ENCODE measurements at places on chromosomes 3 and 15.

DNA sequence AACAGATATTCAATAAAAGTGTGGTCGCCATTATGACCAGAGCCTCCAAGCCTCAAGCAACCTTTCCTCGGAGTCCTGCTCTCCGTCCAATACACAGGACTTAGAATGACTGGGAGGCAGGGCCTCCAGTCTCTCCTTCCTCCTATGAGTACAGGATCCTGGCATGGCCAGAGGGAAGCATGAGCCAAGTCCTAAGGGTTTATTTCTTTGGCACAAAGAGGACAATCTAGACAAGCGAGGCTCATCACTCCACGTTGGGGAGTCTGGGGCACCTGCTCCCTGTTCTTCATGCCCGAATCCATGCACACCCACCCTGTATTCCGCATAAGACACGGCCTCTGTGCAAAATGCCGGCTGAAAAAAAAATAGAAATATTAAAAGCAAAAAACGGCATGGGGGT lies 6.8 kb downstream of the PRRT3 start:
- no peak for DNase-seq

GRCh38 chr15:51161491-51162220 lies 67.0 kb upstream of the TNFAIP8L3 start:
- no peak for DNase-seq

GRCh38 chr3:145798007-145798406 lies 363.0 kb downstream of the PLOD2 start:
- DNase-seq: no peak

- DNase-seq: no peak
Observed at GRCh38 chr15:47682661-47683060, 34.6 kb upstream of the SEMA6D start.

DNA sequence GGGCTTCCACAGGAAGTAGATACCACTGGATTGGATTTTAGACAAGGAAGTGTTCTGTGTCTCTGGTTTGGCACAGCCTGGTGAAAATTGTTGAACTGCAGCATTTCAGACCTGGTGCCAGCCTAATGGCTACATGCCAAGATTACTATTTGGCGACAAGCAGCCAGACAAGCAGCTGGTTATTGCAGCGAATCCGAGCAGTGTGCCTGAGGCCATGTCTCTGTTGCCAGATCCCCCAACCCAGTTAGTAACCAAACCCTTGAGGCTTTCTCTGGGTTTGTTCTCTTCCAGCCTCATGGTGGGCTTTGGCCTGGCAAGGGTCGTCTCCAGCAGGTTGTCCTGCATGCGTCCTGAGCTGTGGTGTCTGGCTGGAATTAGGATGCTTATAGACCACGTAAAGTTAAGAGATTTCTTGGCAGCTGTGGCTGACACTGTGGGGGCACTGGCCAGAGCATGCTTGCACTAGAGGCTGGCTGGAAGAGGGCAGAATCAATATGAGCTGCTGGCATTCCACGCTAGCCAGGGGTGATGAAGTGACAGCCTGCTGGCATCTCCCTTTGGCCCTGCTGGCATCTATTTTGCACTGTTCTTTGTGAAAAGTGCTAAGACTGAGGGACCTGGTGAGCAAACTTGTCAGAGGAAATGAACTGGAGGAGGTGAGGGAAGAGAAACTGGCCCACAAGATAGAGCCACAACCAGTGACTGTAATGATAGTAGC lies 172.6 kb downstream of the RBMS3 start:
- DNase-seq: no peak

DNA sequence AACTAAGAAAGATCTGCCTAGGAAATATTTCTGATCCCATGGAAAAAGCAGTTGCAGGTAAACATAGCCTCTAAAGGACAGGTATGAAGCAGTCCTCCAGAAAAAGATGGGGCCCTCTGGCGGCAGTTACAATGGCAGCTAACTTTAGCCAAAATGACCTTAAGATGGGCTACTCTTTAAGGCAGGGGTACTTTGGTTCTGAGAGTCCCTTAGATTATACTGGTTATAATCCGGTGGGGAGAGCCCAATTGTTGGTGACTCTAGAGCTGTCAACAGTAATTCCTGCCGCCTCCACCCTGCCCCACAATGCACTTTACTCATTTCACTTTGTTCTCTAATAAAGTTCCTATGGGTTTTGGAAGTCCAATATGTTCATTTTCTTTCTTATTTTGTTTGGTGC lies 412.8 kb upstream of the WNT5A start:
- no peak for DNase-seq

- no peak for DNase-seq
Observed at GRCh38 chr3:38140326-38141172, 2.1 kb downstream of the MYD88 start.

GRCh38 chr3:146275476-146275875 lies 24.6 kb upstream of the PLSCR4 start:
- no peak for DNase-seq

DNA sequence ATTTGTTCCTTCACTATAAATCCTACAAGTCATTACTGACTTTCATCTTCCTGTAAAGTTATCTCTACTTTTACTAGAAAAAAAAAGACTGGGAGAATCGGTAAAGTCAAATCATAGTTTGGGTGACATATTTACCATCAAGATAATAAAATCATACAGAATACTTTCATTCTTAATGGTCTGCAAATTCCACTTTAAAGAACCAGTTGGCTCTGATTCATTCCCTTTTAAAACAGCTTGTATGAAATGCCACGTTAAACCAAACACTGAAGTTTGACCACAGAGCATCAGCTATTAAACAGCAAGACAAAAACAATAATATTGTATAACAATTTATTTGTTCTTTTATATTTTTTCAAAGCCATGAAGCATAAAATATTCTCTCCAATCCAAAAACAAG lies 100.7 kb downstream of the FBN1 start:
- no peak for DNase-seq

- no peak for DNase-seq
Observed at GRCh38 chr15:68126396-68126795, 72.3 kb downstream of the PIAS1 start.

- DNase-seq: no peak
Observed at GRCh38 chr3:5095886-5096285, 26.2 kb upstream of the ARL8B start.

DNA sequence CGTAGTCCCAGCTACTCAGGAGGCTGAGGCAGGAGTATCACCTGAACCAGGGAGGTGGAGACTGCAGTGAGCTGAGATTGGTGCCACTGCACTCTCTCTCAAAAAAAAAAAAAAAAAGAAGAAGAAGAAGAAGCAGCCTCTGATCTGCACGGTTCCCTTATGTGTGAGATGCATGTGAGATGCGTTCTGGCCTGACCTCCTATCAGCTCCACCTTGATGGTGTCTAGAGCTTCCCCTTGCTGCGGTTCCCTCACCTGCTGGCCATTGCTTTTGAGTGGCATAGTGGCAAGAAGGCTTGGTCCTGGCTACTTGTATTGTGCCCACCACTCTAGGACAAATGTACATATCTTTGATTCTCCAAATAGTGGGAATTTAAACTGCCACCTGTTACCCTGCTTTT lies 49.4 kb upstream of the CFAP161 start:
- DNase-seq: no peak

GRCh38 chr3:71801986-71802385 lies 17.0 kb upstream of the PROK2 start:
- DNase-seq: no peak

DNA sequence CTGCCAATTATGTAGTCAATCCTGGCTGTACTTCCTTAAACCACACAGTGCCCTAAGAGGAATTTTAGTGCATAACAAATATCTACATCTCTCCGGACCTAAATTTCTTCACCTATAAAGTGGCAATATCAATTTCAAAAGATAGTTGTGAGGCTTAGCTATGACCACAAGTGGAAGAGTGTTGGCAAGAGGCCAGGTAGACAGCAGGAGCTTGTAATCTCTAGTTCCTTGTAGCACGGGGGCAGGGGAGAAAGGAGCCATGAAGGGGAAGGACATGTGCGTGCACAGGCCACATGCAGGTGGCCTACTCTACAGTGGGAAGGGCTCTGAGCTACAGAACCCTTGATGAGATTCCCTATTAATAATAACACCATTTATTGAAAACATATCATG lies 269.7 kb downstream of the ABHD5 start:
- no peak for DNase-seq

DNA sequence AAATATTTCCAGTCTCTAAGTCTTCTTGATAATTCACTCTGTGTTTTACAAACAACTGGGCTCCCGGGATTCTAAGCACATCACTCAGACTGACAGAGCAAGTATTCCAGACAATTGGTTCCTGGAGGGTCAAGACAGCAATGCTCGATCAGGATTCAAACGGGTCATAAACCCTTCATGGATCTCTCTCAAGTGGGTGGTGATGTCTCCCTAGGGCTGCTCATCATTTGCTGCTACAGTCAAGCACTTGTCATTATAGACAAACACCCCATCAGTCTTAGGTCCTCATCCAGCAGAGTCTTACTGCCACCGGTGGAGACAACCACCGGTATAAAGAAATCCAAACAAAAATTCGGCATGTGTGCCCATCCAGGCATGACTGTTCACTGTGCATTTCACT lies 921.1 kb downstream of the FHIT start:
- no peak for DNase-seq

- no peak for DNase-seq
Observed at GRCh38 chr15:32778391-32779176, 60.8 kb downstream of the GREM1 start.

GRCh38 chr3:17157713-17158112 lies 273.0 kb downstream of the PLCL2 start:
- DNase-seq: no peak

- DNase-seq: no peak
Observed at GRCh38 chr3:184466413-184466960, 86.6 kb downstream of the CHRD start.

DNA sequence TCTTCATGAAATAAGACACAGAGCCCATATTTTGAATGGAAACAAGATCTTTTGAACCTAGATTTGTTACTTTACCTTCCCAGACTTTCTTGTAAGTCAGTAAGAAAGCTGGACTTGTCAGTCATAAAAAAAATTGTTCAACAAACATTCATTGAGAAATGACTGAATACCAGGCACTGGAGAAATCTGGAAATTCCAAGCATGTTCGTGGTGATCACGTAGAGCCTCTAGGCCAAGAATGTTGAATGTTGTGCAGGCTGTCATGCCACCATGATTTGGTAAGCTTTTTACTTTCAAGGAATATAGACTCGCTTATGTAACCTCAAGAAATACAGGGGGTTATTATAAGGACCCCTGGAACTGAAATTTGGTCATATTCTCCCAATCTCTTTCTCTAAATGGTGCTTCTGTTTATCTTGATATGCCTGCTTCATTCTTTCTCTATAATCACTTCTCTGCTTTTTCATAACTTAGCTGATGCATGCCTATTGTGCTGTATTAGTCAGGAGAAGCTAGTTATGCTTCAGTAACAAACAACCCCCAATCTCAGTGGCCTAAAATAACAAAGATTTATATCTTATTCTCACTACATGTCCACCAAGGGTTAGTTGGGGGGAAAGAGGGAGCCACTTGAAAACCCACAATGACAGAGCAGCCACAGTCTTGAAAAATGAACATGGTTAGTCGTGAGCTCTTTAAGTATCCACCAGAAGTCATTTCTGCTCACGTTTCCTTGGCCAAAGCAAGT lies 3.4 kb upstream of the TPM1 start:
- no peak for DNase-seq

DNA sequence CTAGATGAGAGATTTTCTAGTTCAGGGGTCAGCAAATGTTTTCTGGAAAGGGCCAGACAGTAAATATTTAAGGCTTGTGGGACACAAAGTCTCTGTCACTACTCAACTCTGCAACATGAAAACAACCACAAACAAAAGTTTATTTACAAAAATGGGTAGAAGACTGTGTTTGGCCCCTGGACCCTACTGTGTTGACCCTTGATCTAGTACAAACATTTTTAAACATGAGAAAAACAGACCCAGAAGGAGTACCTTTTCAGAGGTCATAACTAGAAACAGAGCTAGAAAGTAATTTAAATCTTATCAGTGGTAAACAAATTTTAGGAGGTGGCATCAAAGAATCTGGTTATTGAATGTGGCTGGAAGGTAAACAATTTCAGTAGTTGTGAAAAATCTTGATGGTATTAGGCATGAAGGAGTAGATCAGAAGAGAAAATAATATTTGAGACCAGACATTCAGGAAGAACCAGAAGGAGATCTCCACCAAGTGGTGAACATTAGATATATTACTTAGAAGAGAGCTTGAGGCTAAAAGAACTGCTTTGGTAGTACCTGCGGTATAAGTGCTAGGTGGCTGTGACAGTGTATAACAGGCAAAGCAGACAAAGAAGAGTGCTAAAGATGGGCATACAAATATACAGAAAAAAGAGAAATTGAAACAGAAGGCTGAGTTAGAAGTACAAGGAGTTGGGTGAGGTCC lies 101.7 kb downstream of the NR1I2 start:
- DNase-seq: no peak

GRCh38 chr3:186368176-186368575 lies 6.1 kb upstream of the DGKG start:
- DNase-seq: no peak

GRCh38 chr3:58691997-58692396 lies 25.4 kb upstream of the FAM3D start:
- no peak for DNase-seq

- DNase-seq: no peak
Observed at GRCh38 chr3:63192248-63192647, 85.9 kb upstream of the SYNPR start.

DNA sequence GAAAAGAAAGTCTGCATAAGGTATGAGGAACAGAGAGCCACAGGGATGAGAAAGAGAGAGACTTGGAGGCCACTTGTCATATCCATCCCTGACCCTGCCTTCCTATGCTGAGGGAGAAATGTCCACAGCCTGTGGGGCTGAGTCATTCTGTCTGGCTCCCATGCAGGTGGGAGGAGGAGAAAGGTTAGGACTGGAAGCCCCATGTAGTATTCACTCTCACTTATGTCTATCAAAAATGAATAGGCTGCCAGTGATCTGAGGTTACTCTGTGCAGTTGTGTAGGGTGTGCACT lies 71.3 kb downstream of the RAB11A start:
- DNase-seq: no peak

GRCh38 chr3:46995901-46996562 lies 16.6 kb downstream of the NBEAL2 start:
- no peak for DNase-seq

DNA sequence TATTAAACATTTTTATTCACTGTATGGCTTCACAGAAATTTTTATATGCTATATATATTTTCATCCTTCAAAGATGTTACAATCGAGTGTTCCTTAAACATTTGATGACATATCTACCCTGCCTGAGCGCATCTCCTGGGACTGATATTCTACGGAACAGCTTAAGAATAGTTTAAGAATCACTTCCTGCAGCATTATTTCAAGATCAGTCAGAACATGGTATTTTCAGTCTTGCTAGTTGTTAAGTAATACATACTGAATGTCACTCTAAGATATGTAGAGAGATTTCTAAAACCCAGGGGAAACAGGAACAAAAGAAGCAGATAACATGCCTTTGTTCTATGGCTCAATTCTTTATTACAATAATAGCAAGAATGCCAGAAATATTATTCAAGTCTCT lies 8.7 kb downstream of the COL8A1 start:
- no peak for DNase-seq

Data from T-cell (primary cell).